Activated CD4-positive, alpha-beta T cell treated with anti-CD3 and anti-CD28 coated beads for 4 hours (primary cell): ENCODE measurements at places on chromosomes 12 and 14.

DNA sequence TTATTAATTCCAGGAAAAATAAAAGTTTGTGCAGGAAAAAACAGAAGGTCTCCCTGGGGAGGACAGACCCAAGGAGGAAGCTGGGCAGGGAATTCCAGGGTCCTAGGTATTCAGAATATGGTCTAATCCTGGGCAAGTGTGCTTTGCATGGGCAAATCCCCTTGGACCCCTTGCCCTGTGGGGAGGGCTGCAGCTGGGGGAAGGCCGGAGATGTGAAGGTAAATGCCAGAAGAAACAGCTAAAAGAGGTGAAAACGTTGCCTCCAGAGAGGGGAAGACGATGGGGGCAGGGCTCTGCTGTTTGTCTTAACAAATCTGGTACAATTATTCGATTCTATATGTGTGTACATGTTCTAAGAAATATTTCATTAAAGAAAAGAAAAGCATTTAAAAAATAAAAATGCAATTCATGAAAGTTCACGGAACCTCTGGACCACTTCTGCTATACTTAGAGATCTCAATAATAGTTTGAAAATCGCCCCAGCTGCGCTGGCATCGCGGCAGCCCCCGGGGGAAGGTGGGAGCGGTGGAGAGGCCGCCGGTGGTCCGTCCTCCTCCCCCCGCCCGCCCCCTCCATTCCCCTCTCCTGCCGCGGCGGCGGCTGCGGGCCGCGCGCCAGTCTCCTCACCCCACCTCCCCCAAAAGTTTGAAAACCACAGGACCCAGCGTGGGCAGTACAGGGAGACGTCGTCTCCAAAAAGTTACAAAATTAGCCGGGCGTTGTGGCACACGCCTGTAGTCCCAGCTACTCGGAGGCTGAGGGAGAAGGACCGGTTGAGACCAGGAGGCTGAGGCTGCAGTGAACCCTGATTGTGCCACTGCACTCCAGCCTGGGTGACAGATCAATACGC lies 1.5 kb upstream of the PRPF40B start:
- DNase-seq, result no peak

DNA sequence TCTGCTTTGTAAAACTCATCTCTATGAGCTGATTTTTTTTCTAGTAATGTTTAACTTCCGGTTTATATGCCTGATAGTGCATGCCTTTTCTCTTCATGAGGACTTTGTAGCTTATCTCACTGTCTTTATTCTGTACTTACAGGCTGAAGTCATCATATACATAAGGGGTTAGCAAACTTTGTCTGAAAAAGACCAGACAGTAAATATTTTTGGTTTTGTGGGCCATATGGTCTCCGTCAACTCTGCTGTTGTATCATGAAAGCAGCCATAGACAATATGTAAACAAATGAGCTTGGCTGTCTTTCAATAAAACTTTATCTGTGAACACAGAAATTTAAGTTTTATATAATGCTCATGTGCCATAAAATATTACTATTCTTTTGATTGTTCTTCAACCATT lies 172.1 kb downstream of the GXYLT1 start:
- DNase-seq, result no peak

- DNase-seq, result no peak
Observed at GRCh38 chr14:35279369-35279768, 12.8 kb upstream of the PSMA6 start.

DNA sequence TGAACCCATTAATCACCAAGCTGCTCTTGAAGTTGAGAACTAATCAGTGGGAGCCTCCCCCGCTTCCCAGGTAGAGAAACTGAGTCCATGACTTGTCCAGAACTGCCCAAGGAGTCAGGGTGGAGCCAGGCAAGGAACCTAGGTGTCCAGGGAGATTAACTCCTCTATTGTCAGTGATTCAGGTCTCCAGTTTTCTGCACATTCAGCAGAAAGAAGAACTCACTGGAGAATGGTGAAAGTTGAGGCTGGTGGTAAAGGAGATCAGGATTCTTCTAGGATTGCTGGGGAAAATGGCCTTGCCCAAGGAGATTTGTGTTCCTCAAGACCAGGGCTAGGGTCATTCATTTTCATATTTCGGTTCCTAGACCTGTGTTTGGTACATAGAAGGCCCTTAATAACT lies 87.2 kb upstream of the CISTR start:
- DNase-seq, result no peak

- DNase-seq, result no peak
Observed at GRCh38 chr12:30910038-30910350, 16.6 kb upstream of the TSPAN11 start.

- DNase-seq, result no peak
Observed at GRCh38 chr12:29415111-29415510, 34.1 kb upstream of the ERGIC2 start.

DNA sequence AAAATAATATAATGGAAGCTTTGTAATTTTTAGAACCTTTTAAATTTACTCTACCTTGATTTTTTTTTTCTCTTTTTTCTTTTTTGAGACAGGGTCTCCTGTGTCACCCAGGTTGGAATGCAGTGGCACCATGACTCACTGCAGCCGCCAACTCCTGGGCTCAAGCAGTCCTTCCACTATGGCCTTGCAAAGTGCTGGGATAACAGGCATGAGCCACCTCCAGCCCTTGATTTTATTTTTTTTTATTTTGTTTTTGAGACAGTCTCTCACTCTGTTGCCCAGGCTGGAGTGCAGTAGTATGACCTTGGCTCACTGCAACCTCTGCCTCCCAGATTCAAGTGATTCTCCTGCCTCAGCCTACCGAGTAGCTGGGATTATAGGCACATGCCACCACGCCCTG lies 65.3 kb upstream of the TRAF3 start:
- no peak for DNase-seq

GRCh38 chr12:87618199-87618598 lies 411.0 kb downstream of the C12orf50 start:
- DNase-seq, result no peak

- DNase-seq, result no peak
Observed at GRCh38 chr14:75968456-75968855, 13.3 kb downstream of the TGFB3 start.

- no peak for DNase-seq
Observed at GRCh38 chr12:38102197-38102596, 214.4 kb upstream of the ALG10B start.

DNA sequence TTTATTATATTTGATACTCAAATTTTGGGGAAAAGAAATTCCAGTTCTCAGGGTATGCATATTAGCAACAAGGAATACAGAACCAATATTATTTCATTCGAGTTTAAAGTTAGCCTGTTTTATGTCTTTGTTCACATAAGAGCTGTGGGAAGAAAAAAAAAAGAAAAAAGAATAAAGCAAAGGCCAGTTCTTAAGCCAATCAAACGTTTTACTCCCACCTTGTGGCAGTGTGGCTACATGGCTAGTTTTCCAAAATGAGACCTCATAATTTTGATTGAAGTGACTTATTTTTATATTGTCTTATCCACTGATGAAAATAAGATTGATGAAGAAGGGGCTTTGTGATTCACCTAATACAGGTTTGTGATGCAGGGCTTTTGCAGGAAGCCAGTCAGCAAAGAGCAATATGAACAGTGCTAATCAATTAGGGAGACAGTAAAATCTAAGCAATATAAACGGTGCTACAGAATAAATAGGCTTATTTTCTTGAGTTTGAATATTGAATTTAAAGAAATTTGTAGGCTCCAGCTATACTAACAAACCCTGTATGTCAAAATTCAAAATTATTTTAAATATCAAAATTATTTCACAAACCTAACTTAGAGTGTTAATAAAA lies 624.1 kb upstream of the FOXG1 start:
- no peak for DNase-seq
